ENCODE measurements at places on chromosomes 11 and 22. TPM values are rescaled to one million over a fixed set of nuclear protein-coding genes. Genes with fewer than 3 reads are reported as not detected.

The HYOU1 gene
- polyA plus RNA-seq: 162 TPM

The OR51I1 gene
- not detected for polyA plus RNA-seq

The KRTAP5-8 gene
- not detected for polyA plus RNA-seq

The NUDT22 gene
- polyA plus RNA-seq: 37.2 TPM

The OR4D5 gene
- polyA plus RNA-seq: not detected

The MMP27 gene
- not detected for polyA plus RNA-seq

The CRYBA4 gene
- not detected for polyA plus RNA-seq

The FDXACB1 gene
- 2.6 TPM for polyA plus RNA-seq

The LMO2 gene
- 0.67 TPM for polyA plus RNA-seq

The TSGA10IP gene
- polyA plus RNA-seq: not detected

The MCM5 gene
- 91.1 TPM for polyA plus RNA-seq

The PDGFD gene
- polyA plus RNA-seq: 0.09 TPM

The MLC1 gene
- polyA plus RNA-seq: 0.02 TPM

The SERPINH1 gene
- polyA plus RNA-seq: 136 TPM

The KRTAP5-11 gene
- polyA plus RNA-seq: not detected

The LINC01488 gene
- polyA plus RNA-seq: not detected

The MRGPRF gene
- polyA plus RNA-seq: 0.08 TPM

The ZNF143 gene
- 25.6 TPM for polyA plus RNA-seq

The PIWIL4 gene
- 0.17 TPM for polyA plus RNA-seq

The TRIM48 gene
- not detected for polyA plus RNA-seq

The SDF2L1 gene
- polyA plus RNA-seq: 56.2 TPM

The BTBD18 gene
- polyA plus RNA-seq: not detected

The SMIM35 gene
- not detected for polyA plus RNA-seq

The OVOL1 gene
- 2.3 TPM for polyA plus RNA-seq

The DRICH1 gene
- not detected for polyA plus RNA-seq

The MAJIN gene
- polyA plus RNA-seq: not detected

The CCDC179 gene
- polyA plus RNA-seq: not detected

The CDKN1C gene
- 0.08 TPM for polyA plus RNA-seq

The CD248 gene
- polyA plus RNA-seq: not detected

The THRSP gene
- not detected for polyA plus RNA-seq

The CALCA gene
- not detected for polyA plus RNA-seq

The FBLN1 gene
- 66.8 TPM for polyA plus RNA-seq

The APOA5 gene
- polyA plus RNA-seq: not detected

The SYNGR1 gene
- polyA plus RNA-seq: 0.23 TPM

The OR2D2 gene
- polyA plus RNA-seq: not detected

The IGLL1 gene
- not detected for polyA plus RNA-seq

The HTATIP2 gene
- polyA plus RNA-seq: 25.7 TPM

The RASSF10 gene
- polyA plus RNA-seq: 2.1 TPM

The P2RX3 gene
- polyA plus RNA-seq: not detected

The CSNK2A3 gene
- 1.8 TPM for polyA plus RNA-seq

The P4HA3 gene
- polyA plus RNA-seq: 1.2 TPM

The RIC3 gene
- polyA plus RNA-seq: 0.68 TPM

The OR8D1 gene
- polyA plus RNA-seq: not detected

The B3GAT1 gene
- polyA plus RNA-seq: 0.08 TPM

The VWA5A gene
- 22.1 TPM for polyA plus RNA-seq

The MPPED2 gene
- polyA plus RNA-seq: not detected

The TRIM49D2 gene
- polyA plus RNA-seq: not detected

The CABP7 gene
- not detected for polyA plus RNA-seq

The SLC22A9 gene
- not detected for polyA plus RNA-seq

The IGF2 gene
- 0.01 TPM for polyA plus RNA-seq

The BDNF gene
- 0.74 TPM for polyA plus RNA-seq

The ACTN3 gene
- polyA plus RNA-seq: 0.01 TPM

The OR51B2 gene
- not detected for polyA plus RNA-seq

The KCNQ1 gene
- polyA plus RNA-seq: not detected

The ELFN2 gene
- polyA plus RNA-seq: 3.2 TPM

Data from mammary epithelial cell (primary cell).